ENCODE measurements at places on chromosomes 3 and 15.

DNA sequence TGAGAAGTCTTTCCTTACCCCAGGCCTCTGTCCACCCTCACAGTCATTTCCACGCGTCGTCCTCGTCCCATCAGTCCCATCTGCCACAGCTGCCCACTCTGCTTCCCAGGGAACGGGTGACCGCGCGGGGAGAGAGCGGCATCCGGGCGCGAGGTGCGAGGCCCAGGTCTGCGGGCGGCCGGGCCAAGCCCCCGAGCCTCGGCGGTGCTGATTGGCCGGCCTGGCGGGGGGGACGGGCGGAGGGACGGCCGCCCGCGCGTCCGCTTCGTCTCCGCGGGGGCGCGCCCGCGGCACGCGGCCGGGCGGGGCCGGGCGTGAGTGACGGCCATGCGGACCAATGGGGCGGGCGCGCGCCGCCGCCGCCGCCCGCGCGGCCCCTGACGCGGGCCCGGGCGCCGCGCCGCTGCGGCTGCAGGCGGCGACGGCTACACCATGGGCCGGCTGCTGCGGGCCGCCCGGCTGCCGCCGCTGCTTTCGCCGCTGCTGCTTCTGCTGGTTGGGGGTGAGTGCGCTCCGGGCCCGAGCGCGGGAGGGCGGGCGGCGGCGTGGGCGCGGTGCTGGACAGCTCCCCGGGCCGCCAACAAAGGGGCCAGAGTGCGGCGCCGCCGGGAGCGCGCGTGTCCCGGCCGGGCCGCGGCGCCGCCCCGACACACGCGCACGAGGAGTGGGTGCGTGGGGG, at the start of gene PODXL2:
PODXL2 (plus strand) TSS at position 398 of the 679 bp plus-strand sequence; CDS start at position 433, 35 bp downstream.
- no peak for DNase-seq

- no peak for DNase-seq
Observed at GRCh38 chr3:176579711-176580185, 617.5 kb downstream of the TBL1XR1 start.

DNA sequence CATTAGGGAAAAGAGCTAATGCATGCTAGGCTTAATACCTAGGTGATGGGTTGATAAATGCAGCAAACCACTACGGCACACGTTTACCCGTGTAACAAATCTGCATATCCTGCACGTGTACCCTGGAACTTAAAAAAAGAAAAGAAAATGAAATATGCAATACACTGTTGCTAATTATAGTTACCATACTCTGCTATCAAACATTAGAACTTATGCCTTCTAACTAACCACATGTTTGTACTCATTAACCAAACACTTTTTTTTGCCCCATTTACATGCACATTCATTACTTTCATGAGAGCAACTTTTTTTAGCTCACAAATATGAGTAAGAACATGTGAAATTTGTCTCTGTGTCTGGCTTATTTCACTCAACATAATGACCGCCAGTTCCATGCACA, 253.1 kb downstream of the CGGBP1 start:
- no peak for DNase-seq

DNA sequence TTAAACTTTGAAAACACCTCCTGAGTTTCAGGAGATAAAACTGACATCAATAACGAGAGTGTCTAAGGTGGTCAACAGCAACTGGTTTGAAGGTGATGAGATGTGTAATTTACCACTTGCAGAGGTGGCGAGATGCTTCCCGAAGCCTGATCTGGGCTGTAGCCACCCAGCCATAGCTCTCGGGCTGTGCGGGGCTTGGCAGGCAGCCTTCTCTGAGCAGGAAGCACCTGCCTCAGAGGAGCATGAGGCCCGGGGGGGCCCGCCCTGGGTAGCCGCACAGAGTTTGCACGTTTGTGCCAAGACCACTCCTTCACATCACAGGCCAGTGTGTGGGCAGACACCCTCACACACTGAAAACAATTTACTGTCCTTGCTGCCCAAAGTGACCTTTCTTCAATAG, 220.3 kb downstream of the CACNA2D3 start:
- DNase-seq: no peak

DNA sequence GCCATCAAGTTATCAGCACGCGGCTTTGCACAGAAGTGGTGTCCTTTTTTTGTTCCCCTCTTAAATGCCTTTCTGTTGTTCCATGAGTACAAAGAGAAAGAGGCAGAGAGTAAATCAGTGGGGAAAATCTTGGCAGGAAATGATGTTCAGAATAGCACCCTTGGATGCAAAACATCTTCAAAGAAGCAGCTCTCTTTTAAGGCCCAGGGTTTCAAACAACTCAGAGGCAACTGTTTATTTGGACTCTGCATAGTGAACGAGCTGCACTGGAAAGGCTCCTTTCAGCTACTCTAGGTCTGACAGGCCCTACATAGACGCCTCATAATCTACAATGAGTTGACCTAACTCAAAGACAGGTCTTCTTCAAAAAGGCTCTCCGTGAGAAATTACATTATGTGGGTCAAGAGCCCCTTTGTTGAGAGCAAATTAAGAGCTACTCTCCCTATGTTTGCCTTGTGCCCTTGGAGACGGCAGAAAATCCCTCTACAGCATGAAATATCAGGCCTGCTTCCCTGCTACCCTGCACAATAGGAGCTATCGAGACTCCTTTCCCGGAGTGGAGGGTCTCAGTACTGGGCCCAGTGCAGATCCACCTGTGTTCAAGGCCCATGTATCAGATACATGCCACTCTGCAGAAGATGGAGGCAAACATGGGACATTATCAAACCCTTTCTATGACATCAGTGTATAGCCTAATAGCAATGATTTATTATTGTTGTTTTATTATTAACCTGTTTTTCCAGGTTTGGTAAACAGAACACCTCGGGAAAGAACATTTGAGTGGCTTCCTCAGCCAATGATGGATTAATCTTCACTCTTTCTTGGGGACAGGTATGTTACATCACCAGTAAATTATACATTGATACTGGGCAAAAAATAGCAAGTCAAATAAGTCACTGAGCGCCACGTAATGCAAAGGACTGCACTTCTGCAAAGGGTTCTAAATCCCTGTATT, 53.1 kb downstream of the HEG1 start:
- DNase-seq: no peak

DNA sequence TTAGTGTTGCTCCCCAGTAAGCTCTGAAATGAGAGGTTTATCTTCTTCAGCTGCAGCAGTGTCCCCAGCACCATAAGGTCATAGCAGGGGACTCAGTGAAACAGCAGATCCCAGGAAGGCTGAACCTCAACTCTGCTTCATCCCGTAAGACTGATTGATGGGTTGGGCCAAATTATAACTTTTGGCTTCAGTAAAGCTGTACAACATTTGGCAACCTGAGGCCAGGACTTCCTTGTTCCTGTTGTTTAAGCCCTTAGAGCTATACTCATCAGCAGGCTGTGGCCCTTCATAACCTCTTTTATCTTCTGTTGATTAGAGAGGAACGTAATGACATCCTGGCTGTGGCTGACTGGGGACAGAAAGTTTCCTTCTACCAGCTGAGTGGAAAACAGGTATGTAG, 29.0 kb downstream of the IFT122 start:
- no peak for DNase-seq

All from stimulated activated CD8-positive, alpha-beta memory T cell treated with anti-CD3 and anti-CD28 coated beads, Interleukin-4, amount 100 ng/mL, for 4 hours (primary cell).